ENCODE measurements at places on chromosomes 5 and 9.

GRCh38 chr5:157801-158200 is 33.5 kb upstream of the LRRC14B start:
- no peak for DNase-seq

DNA sequence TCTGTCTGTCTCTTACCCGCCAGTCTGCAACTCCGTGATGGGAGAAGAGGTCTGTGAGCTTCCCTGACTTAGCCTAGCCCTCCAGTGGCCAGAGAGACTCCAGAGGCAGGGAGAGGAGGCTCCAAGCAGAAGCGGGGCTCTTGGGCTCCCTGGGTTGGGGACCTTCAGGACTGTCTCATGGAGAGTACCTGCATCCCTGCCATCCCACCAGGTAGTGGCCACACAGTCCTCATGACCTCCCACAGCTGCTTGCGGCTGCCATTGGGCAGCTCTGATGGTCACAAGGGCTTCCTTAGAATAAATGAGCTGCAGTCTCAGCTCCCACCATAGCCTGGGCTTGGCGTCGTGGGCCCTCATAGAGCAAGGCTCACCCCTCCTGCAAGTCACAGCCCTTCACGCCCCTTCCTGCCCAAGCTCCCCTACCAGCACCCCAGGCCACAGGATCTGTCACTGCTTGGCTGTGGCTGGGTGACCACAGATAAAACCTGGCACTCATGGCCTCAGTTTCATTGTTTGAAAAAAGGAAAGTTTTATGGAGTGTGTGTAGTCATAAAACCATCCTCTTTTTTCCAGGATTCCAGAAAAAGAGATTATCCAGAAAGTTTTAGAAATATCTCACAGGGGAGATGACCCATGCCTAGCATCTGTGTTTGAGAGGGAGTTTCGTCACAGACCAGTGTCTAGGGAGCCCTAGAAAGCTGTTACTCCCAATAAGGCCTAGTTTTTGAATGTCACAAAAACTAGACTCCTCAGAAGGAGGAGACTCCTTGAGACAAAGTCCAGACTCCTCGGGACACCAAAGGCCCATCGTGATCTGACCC is 48.4 kb downstream of the PPARGC1B start:
- DNase-seq = no peak

- DNase-seq = no peak
Observed at GRCh38 chr5:54270326-54270725, 40.0 kb downstream of the ARL15 start.

DNA sequence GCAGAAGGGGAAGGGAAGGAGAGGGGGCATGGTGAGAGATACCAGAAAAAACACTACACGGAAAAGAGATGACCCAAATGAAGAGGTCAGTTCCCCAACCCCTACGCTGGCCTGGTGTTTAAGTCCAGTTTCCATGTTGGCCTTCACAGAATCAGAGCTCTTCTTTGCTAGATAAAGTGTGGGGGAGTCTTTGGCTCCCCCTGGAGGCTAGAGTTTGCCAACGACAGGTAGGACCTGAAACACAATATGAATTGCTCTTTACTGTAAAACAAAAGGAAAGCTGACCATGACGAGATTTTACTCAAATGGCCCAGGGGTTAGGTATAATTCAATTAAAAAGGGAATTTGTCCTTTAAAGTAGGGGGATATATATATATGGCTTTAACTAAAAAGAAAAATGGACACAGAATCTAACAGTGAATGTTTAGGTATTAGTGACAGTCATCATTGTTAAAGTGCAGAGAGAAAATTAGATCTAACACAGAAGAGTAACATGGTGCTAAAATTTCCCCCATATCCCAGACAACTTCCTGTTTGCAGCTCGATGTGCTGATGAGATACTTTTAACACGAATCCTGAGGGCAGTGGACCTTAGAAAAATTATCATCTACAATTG is 92.0 kb downstream of the SV2C start:
- DNase-seq = no peak

DNA sequence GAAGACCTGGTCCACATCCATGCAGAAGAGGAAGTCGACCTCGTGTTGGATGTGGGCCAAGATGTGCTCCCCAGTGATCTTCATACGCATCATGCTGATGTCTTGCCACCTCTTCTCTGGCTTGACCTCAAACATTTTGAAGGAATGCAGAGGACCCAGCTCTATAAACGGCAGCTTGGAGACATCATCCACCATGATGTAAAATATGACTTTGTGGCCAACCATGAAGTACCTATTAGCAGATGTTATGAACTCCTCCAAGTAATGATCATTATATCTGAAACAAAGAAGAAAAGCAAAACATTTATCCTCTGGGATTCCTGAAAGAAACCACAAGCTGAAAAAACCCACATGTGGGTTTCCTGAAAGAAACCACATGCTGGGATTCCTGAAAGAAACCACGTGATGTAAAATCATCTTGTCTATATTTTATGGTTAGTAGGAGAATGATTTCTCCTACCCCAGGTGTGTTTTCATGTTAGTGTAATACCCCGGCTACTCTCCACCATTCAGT is 52.3 kb downstream of the GGTA1 start:
- DNase-seq = no peak

- DNase-seq = no peak
Observed at GRCh38 chr5:14812166-14812565, 59.4 kb downstream of the ANKH start.

DNA sequence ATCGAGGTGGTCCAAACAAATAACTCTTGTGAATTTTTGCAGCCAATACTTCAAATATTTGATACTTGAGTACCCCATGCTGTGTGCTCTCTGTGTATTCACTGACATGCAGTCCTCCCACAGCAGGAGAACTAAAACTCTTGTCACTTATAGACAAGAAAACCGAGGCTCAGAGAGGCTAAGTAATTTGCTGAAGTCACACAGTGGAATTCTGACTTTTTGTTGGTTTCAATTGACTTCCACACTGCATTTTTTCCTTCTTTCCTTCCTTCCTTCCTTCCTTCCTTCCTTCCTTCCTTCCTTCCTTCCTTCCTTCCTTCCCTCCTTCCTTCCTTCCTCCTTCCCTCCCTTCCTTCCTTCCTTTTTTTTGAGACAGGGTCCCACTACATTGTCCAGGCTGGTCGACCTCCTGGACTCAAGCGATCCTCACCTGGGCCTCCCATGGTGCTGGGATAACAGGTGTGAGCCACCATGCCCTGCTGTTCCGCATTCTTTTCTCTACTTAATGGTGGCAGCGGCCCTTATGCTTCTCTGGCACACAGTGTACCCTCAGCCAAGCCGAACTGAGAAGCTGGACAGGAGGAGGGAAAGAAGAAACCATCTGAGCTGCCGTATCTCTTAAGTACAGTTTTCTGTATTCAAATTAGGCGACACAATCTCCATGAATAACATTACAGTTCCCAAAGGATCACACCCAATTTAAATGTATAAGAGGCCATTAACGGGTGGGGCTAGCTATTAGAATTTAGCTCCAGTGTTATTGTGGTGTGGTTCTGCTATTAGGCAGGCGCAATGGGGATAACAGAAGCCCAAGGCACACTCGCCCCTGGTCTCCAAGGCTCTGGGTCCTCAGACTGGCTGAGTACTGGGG is 38.4 kb upstream of the GRHPR start:
- DNase-seq = no peak

- no peak for DNase-seq
Observed at GRCh38 chr9:134525070-134525815, 116.4 kb upstream of the COL5A1 start.

- DNase-seq = no peak
Observed at GRCh38 chr9:135772702-135773493, 70.9 kb downstream of the KCNT1 start.

- DNase-seq = no peak
Observed at GRCh38 chr5:142507531-142508372, 178.1 kb downstream of the FGF1 start.

GRCh38 chr9:16710888-16711287 is 159.6 kb downstream of the BNC2 start:
- no peak for DNase-seq

DNA sequence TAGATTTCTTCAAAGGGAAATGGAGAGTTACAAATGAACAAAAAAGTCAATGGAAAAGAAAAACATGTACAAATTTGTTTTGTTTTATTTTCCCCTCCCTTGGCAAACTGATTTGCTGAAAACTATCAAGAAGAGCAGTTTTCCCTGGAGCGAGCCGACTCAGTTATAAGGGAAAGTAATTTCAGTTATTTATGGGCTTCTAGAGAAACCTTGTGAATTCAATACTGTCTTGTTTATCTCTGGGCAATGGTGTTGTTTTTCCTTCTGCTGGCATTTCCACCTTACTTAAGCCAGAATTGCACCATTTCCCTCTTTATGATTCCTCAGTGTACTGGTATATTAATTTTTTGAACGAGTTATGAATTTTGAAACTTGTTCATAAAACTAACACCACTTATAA is 1163.6 kb downstream of the CDH12 start:
- no peak for DNase-seq

Data from activated CD8-positive, alpha-beta memory T cell treated with anti-CD3 and anti-CD28 coated beads for 1 hour (primary cell).